SK-N-SH (cell line): ENCODE measurements at places on chromosomes 7 and 10. TPM values are rescaled to one million over a fixed set of nuclear protein-coding genes. Genes with fewer than 3 reads are reported as not detected.

- DNase-seq = no peak
Measured at GRCh38 chr7:70384891-70385290, 747.1 kb upstream of the GALNT17 start.

- DNase-seq = no peak
Measured at GRCh38 chr7:157097056-157097329, 41.7 kb upstream of the UBE3C start.

- no peak for DNase-seq
Measured at GRCh38 chr10:51689536-51689935, 9.9 kb downstream of the CSTF2T start.

GRCh38 chr10:83542774-83543411 lies 596.4 kb upstream of the GHITM start:
- no peak for DNase-seq

DNA sequence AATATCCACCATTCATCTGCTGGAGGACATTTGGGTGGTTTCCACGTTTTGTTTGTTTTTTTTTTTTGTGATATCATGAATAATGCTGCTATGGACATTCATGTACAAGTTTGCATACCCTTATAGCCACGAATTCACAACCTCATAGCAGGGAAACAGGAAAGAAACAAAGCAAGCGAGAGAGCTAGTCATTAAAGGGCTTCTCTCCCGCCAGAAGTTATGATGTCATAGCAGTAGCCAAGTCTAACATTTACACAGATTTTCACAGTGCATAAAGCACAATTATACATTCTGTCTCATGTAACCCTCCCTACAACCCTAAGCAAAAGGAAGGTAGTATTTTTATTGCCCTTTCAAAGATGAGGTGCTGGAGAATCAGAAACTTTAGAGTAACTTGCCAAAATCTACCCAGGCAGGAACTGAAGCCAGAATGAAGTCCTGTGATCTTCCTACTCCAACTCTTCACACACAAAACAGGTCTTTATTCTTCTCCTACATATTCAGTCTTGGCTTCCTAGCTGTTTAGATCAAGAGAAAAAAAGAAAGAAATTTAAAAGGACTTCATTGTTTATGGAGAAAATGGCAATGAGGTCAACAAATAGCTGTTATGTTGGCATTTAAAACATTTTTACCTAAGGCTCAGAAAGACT lies 33.9 kb upstream of the GPAM start:
- no peak for DNase-seq

GRCh38 chr7:17716816-17717215 lies 223.5 kb downstream of the SNX13 start:
- DNase-seq = no peak

- DNase-seq = no peak
Measured at GRCh38 chr10:103921248-103921647, 3.3 kb upstream of the STN1 start.

DNA sequence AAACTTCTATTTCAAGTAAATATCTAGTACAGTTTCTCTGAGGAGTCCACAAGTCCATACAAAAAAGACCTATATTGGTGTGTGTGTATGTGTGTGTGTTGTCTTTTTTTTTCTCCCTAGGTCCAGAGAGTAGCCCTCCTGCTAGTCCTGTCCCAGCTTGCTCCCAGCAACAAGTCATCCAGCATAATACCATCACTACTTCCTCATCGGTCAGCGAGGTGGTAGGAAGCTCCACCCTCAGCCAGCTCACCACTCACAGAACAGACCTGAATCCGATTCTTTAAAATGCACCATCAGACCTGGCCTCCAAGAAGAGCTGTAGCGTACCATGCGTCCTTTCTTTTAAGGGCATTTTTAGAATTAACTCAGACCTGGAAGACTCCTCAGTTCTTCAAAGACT lies 139.1 kb downstream of the TRIL start:
- no peak for DNase-seq

DNA sequence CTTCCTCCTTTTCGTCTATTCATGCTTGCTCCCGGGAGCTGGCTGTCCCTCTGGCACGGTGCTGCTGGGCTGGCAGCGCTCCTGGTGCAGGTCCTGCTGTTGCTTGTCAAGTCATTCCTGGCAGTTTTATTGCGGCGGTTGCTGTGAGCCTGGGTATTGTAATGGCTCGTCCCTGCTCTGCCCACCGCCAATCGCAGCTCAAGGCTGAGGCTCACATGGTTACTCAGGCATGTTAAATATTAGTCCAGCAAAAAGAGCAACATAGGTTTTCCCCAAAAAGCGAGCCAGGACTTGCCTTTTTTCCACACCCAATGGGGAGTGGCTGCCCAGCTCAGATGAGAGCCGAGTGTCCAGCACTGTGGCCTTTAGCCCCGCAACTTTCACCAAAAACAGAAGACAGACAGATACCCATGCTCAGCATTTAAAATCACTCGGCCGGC lies 492.9 kb upstream of the FOXK1 start:
- peak; percentile 89 for DNase-seq

- DNase-seq = no peak
Measured at GRCh38 chr10:4688601-4689000, 137.4 kb upstream of the AKR1E2 start.

DNA sequence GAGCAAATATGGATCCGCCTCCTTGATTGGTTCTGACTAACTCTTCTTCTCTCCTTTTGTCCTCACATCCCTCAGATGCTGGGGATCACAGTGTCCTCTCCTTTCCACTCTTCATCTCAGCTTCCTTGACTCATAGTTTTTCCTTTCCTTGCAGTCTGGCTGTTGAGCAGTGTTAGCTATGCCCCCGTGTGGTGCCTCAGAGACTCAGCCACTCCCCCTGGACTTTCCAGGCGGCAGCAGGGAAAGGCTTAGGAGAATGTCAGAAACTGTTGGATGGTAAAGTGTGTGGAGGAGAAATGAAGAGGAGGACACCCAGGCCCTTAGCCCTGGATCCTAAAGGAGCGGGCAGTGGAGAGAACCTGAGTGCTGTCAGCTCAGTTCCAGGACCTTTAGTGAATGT lies 267.5 kb downstream of the CELF2 start:
- DNase-seq = no peak

DNA sequence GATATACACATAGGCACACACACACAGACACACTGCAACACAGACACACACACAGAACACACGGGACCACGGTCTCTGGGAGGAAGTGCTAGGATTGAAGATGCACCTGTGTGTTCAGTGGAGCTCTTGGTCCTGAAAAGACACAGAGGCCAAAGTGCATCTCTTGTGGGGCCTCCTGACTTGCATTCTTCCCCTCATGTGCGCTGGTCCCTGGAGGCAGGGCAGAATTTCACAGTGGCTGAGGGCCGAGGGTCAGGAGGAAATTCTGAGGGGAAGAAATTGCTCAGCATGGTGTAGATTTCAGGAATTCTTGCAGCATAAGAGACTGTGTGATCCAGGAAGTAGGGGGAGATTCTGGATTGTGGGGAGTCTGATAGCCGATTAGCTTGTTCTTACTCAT lies 35.9 kb downstream of the WDFY4 start:
- DNase-seq = no peak

GRCh38 chr7:1933066-1933750 lies 263.1 kb downstream of the ELFN1 start:
- DNase-seq = no peak

DNA sequence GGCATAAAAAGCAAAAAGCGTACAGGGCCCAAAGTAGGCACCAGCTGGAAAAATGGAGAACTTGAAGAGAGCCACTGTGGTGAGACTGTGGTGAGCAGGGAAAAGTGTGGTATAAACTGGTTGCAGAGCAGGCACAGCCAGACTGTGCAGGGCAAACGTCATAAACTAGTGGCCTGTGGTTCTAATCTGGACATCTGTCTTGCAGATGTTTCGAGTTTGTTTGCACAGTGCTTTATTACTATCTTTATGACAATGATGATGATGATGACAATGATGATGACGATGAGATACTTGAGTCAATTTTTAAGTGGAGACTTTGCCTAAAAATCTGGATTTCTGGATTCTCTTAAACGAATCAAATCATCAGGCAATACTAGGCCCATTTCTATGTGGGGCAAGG lies 45.7 kb downstream of the SEMA3C start:
- DNase-seq = no peak

DNA sequence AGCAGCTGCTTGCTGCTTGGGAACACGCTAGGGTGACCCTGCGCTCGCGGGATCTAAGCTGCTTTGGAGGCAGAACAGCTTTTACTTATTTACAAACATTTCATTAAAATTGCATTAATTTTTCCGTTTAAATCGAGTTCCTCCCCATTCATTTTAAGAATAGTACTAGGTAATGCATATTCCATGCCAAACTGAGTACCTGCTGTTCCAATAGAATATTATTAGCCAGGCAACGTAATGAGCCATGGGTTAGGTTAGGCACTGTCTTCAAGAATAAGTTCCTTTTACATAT lies 860 bp downstream of the EXOC6 start:
- DNase-seq = no peak

DNA sequence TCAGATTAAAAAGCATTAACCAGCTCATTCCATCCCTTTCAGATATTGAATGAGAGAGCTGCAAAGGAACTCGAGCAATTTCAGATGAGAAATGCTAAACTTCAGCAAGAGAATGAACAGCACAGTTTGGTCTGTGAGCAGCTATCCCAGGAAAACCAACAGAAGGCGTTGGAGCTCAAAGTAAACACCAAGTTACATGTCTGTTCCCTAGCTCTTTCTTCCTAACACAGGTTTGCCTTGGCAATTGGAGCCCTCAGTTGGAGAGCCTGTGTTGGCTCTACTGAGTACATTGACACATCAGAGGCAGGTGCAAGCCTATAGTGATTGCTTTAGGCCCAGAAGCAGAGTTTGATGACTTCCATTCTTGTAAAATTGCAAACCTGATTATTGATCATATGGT lies 14.7 kb downstream of the CFAP58 start:
- DNase-seq = no peak

- DNase-seq = no peak
Measured at GRCh38 chr7:29626730-29627129, 63.1 kb downstream of the PRR15 start.

DNA sequence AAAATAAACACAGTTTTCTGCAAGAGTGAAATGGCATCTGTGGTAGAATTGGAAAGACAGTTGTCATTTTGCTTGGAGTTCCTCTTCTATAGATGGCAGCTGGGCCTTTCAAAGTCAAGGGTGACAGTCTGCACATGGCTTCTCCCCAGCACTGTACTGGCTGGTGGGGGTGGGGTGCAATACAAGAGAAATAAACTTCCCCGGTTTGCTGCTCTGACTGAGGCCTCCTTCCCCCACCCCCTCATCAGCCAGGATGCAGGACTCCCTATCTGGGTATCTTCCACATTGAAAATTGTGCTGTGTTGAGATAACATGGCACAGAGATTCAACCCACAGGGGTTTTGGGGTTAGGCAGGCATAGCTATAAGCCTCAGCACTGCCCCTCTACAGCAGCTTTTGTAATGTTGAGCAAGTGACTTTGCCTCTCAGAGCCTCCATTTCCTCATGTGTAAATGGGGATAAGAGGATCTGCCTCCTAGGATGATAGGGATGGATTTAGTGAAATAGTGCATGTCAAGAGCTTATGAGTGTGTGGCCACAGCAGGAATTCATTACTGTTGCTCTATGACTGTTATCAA lies 85.8 kb upstream of the WDR11 start:
- peak; percentile 34 for DNase-seq

DNA sequence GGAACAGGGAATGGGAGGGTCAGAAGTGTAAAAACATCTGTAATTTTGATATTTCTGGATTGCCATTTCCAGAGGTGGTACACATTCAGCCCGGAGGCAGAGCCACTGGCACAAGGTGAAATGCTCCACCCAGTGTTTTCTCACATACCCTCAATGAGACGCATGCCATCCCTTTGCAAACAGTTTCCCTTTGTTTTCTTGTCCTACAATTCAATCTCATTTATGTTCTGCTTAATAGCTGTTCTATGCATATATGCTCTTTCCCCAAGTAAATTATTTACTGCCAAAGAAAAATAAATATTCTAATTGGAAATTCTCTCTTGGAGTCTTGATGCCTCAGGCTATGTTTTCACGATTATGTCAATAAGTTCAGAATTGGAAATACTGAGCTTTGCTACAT lies 369.7 kb upstream of the AKR1E2 start:
- DNase-seq = no peak

- peak; percentile 44 for DNase-seq
Measured at GRCh38 chr10:88932539-88933256, 19.9 kb downstream of the ACTA2 start.

GRCh38 chr7:135207406-135208101 lies 3.8 kb downstream of the WDR91 start:
- no peak for DNase-seq

DNA sequence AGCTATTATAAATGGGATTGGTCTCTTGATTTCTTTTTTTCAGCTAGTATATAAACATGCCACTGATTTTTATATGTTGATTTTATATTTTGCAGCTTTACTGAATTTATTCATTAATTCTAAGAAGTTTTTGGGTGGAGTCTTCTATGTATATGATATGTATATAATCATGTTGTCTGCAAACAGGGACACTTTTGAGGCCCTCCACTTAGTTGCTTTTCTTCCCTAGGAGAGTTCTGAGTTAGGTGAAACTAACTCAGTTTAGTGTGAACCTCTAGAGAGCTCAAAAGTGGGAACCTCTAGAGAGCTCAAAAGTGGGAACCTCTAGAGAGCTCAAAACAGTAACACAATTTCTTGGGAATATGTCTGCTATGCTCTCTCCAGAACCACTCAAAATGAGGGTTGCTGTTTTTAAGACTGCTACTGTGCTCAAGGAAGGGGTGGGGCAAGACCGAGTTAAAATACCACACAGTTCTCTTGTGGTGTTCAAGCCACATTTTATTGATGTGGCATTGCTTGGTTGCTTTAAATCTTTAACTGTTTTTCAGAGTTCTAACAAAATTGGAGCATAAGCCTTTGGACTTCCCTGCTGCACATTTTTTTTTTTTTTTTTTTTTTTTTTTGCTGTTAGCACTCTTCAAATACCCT lies 13.2 kb downstream of the CCDC7 start:
- DNase-seq = no peak

- no peak for DNase-seq
Measured at GRCh38 chr7:154178895-154179294, 126.7 kb downstream of the DPP6 start.

The DENND11 gene
- polyA plus RNA-seq = 5.5 and 8.0 TPM in 2 replicates

DNA sequence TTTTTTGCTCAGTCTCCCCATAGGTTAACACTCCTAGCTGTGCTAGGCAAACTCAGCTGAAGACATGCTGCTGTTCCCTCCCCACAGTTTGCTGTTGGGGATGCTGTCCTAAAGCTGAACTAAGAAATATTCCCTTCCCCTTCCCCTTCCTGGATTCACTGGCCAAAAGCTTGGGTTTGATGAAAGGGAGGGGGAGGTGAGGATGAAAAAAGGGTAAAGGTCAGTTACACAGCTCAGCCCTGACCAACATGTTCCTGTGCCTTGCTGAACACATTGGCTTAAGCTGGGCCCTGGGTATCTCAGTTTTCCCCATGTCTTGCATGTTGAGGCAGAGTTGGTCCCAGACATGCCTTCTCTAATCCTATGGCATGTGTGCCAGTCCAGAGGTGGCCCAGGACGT lies 15.3 kb downstream of the CCM2 start:
- no peak for DNase-seq
